ENCODE measurements at places on chromosomes 4 and X.

DNA sequence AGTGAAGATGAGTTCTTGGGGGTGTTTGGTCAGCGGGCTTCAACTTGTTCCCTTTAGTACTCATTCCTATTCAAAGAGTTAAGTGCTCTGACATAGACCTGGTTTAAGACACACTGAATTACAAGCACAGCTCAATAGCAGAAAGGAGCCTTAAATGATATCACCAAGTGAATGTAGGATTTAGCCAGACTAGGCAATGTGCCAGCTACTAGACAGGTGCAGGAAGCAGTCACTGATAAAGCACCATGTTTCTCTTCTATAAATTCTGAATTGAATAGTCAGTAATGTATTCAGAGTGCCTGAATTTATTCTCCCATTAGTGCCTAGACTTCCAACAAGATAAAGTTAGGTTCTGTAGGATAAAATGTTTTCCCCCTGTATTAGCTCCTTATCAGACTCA is 63.6 kb downstream of the ASB9 start:
- DNase-seq = no peak

- DNase-seq = no peak
Measured at GRCh38 chr4:123283371-123283895, 113.2 kb upstream of the SPRY1 start.

DNA sequence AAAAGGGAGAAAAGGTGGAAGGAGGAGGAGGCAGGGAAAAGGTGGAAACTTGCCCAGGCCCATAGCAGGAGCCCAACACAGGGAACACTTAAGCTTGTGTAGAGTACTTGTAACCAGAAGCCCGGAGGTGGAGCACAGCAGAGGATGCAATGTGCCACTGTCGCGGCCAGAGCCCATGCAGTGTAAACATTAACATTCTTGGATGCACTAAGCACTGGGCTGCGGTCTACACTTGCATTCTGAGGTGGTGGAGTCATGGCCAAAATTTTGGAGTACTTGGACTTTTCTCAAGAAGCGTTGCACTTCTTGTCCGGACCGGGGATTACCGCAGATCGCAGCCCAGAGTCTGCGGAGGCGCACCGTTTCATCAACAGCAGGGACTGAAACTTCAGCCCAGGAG is 4.5 kb upstream of the RHOXF1 start:
- no peak for DNase-seq

GRCh38 chrX:106451933-106452332 is 159.8 kb upstream of the RADX start:
- DNase-seq = no peak

DNA sequence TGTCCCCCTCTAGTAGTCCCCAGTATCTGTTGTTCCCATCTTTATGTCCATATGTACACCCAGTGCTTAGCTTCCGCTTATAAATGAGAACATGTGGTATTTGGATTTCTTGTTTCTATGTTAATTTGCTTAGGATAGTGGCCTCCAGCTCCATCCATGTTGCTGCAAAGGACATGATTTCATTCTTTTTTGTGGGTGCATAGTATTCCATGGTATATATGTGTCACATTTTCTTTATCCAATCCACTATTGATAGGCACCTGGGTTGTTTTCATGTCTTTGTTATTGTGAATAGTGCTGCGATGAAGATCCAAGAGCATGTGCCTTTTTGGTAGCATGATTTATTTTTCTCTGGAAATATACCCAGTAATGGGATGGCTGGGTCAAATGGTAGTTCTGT is 6.3 kb downstream of the RAP1GDS1 start:
- no peak for DNase-seq

DNA sequence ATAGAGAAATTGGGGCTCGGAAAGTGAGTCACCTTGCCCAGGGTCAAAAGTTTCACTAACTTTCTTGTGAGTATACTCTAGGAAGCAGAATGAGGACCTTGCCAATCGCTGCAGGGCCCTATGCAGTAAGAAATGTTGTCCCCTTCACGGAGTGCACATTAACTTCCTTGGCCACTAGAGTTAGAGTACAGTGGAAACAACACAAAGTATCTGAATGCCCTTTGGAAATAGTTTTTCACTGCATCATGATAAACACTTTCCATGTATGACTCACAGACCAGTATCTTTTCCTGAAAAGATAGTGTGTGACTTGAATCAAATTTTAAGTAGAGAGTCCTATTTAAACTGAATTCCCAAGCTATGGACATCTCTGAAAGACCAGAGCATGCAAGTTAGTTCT is 45.5 kb upstream of the STK26 start:
- DNase-seq = no peak

DNA sequence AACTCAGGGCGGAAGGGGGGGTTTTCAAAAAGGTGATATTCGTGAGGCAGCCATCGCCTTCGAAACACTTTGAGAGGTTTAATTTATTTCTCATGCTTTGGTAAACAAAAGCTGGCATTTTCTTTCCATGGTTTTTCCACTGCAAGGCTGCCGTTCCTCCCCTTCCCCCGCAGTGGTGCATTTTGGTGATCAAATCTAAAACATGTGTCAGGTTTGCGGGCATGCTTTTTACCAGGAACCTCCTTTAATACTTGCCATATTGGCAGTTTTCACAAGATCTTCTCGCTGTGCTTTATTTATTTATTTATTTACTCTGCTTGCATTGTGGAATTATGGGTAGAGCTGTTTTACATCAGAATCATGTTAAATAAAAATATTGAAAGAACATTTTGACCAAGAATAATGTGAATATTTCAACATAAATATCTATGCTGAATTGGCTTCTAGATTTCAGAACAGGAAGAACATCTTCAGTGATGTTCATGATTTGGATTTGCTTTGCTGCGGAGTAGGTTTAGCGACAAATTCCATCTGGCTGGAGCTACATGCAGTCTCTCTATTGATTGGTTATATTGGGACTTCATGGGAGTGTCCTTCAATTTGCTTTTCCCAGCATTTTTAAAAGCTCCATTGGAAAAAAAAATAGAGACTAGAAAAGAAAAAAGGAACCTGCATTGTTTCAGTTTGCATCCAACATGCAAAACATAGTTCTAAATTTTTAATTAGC is 54.4 kb downstream of the STOX2 start:
- no peak for DNase-seq

- DNase-seq = no peak
Measured at GRCh38 chrX:69158166-69158980, 6.9 kb downstream of the PJA1 start.

DNA sequence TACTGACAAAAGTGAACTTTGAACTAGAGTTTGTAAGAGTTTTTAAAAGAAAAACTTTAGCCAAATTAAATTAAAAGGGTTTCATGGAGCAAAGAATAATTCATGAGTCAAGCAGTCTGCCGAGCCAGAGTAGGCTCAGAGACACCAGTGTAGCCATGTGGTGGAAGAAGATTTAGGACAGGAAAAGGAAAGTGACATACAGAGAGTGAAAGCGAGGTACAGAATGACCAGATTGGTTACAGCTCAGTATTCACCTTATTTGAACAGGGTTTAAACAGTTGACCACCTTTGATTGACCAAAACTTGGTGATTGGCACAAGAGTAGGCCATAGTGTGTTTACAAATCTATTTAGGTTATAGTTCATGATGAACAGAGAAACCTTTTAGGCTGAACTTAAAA is 377.8 kb downstream of the KLHL4 start:
- DNase-seq = no peak

- DNase-seq = no peak
Measured at GRCh38 chr4:165360985-165361670, 17.7 kb upstream of the CPE start.

GRCh38 chr4:99946356-99947189 is at the start of gene DNAJB14:
Gene DNAJB14, minus strand, starts transcription at chr4:99946618. Its CDS starts 47 bp downstream, at chr4:99946571.
- DNase-seq = peak; percentile 72
